ENCODE measurements at places on chromosomes 7 and 10.

- no peak for DNase-seq
Measured at GRCh38 chr7:82469207-82469606, 25.6 kb upstream of the CACNA2D1 start.

GRCh38 chr7:156907656-156908055 is 14.7 kb upstream of the LMBR1 start:
- DNase-seq: no peak

DNA sequence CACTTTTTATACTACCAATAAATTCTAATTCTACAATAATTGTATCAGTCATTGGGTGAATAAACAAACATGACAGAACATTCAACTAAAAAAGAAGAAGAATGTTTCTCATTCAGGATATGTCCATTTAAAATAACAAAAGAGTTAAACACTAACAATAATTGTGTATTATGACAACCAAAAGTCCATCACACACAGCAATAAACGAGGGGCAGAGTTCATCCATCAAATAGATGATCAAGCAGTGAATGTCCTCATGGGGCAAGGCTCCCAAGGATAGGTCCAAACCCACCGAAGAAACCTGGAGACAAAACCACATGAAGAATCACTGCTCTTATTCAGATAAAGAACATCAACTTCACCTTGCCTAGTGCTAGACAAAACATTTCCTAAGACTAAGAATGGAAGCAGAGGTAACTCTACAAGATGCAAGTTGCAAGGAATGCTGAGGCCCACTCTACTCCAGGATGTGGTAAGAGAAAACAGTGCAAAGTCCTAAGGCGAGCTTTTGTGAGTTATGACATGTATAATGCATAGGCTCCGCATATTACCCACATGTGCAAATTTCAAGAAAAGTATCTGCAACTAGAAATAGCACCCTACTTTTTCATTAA is 115.1 kb downstream of the PARD3 start:
- DNase-seq: no peak

DNA sequence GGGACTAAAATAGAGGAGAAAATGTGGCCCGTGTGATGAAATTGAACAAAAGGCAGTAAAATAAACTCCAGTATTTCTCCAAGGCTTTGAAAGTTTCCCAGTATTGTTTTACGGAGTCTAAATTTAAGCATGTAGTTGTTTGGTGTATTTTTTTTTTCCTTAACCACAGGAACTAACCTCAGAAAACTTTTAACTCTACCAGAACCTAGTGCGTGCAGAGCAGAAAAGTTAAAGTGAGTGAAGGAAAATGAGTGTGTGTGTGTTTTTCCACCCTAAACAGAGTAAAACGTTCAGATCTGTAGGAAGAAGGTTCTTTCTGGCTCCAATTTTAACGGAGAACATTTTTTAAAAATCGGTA is 812 bp downstream of the PROSER2 start:
- no peak for DNase-seq

GRCh38 chr7:133983685-133984419 is 143.3 kb upstream of the LRGUK start:
- DNase-seq: no peak

DNA sequence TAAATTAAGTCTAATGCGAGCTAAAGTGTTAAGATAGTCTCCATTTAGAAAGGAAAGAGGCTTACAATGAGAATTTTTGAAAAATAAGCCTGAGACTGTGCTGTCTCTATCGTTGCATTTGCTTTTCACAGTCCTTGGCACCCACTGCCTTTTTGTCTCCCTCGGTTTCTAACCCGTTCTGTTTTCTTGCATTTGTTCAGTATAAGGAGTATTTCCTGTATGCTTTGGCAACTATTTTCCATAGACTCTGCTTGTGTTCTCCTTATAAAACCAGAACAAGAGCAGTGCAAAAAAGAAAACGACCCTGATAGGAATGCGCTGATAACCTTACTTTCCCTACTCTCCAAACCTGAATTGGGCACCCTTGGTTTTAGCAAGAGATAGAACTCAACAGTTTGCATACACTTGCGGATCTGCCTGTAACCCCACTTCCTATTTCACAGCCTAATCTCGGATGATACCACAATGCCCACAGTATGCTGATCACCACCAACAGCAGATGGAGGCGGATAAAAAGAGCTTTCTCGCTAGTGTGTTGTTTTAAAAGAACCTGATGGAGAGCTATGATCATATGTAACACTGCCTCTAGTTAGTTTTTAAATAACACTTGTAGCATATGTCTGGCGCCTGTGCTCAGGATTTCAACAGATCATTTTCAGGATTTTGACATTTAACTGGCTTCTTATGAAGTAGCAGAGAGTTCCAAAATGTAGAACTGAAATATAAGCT is 1.6 kb upstream of the ARHGAP12 start:
- peak; percentile 29 for DNase-seq

- DNase-seq: no peak
Measured at GRCh38 chr7:23709081-23709750, 803 bp upstream of the STK31 start.

Measured in AML-193 (cell line).